ENCODE measurements at places on chromosomes 16 and 17.

DNA sequence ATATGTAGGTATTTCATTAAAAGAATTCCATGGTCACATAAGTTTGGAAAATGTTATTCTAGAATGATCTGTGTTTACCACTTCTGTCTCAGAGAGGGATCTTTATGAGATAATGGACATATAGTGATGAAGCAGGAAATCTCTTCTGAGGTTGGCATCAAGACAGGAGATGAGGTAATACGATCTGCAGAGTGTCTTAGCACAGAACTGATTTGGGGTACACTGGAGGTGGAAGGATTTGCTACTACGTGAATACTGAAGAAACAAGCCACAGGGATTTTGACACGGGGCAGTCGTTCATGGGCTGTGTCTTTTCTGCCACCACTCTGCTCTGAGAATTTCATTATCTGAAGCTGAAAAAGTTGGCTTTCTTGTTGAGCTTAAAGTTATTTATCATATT, 5.5 kb downstream of the CBFB start:
- no peak for DNase-seq

GRCh38 chr17:61363601-61364462, 35.8 kb upstream of the TBX2 start:
- DNase-seq, result no peak

GRCh38 chr16:61413021-61413420, 623.2 kb downstream of the CDH8 start:
- DNase-seq, result no peak

DNA sequence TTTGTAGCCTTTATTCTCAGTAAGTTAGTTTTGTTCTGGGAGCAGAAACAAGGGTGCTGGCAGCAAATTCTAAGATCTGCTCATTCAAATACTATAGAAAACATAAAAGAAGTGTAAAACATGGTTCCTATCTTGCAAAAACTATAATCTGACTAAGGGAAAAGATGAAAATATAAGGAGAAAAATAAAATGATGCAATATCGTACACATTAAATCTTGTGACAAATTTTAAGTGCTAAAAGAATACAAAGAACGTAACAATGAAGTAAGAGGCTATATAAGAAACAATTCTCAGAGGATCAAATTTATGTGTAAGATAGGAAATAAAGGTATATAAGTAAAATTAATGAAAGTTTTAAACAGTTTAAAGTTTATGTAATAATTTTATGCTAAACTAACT, 224.6 kb downstream of the CEP112 start:
- DNase-seq, result no peak

Data from effector memory CD8-positive, alpha-beta T cell (primary cell).